ENCODE measurements at places on chromosomes 12 and 14.

DNA sequence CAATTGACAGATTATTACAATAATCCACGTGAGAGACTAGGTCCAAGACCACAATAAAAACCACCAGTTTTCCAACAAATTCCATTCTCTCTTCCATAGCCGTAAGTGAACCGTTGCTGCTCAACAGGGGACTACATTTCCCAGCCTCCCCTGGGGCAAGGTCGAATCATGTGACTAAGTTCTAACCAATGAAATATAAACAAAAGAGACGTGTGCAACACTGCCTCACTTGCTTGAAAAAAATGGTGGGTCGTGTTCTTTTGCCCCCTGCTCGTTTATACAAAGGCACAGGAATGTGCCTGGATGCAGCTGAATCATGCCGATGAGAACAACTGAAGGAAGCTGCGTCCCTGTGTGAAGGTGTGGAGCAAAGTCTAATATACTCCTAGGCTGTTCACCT, 51.1 kb downstream of the HSPB8 start:
- no peak for DNase-seq

DNA sequence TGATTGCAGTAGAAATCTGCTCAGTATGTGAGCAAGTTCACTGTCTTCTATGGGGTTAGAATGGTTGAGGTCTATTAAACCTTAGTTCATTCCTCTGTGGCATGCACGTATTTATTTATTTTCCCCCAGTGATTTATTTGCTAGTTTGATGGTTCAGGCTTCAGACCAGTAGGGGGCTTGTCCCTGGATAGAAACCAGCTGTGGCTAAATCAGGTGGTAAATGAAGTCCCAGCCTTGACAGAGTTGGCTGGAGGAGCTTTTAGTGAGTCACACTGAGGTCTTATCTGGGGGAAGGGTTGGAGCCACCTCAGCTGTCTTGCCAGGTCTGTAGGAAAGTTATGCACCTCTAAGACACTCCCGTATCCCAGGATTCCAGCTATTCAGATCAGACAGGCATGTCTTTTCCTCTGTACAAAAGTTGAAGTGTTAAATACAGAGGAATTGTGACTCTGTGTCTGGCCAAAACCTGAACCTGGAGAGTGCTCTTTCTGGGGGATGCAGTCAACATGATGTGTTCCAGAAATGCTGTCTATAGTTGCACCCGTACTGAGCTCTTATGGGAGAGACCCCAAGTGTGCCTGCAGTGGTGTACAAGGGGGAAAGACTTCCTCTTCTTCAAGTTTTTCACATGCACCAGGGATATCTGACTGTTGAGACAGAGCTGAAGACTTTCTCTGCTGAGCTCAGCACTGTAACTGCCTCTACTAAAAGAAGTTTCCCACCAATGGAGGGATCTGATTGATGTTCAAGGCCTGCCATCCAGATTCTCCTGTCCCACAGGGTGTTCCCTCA, 1322.1 kb downstream of the TMEM121 start:
- DNase-seq = no peak

DNA sequence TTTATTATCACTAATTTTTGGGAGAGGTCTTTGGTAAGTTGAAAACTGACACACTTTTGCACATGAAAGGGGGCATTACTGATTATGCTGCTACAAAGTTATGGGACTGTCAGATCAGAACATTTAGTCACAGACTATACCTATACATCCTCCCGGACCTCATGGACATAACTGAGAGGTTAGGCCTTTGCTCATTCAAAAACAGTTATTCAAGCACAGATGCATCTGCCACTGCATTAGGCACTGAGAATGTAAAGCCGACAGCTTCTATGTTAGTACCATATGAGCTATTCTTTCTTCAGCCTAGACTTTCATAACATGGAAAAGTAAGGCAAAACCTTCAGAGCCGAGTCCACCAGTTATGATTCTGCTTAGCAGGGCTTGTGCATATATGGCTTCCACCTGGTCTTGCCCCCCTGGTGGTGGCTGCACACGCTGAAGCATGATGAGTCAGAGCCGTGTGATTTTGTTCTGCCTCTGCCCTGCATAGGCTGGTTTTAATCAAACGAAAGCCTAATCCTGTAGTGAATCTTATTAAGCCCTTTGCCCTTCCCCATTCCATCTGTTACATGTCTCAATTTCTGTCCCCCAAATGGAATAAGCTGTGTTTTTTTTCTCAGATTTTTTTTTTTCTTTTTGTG, 21.8 kb upstream of the RNU6-8 start:
- no peak for DNase-seq

- DNase-seq = no peak
Measured at GRCh38 chr12:131828671-131829355, 620 bp downstream of the MMP17 start.

- no peak for DNase-seq
Measured at GRCh38 chr14:81276073-81277069, 55.6 kb upstream of the GTF2A1 start.

- no peak for DNase-seq
Measured at GRCh38 chr14:31326111-31326510, 94.2 kb downstream of the HEATR5A start.

- no peak for DNase-seq
Measured at GRCh38 chr12:122955156-122955555, 11.1 kb downstream of the ABCB9 start.

DNA sequence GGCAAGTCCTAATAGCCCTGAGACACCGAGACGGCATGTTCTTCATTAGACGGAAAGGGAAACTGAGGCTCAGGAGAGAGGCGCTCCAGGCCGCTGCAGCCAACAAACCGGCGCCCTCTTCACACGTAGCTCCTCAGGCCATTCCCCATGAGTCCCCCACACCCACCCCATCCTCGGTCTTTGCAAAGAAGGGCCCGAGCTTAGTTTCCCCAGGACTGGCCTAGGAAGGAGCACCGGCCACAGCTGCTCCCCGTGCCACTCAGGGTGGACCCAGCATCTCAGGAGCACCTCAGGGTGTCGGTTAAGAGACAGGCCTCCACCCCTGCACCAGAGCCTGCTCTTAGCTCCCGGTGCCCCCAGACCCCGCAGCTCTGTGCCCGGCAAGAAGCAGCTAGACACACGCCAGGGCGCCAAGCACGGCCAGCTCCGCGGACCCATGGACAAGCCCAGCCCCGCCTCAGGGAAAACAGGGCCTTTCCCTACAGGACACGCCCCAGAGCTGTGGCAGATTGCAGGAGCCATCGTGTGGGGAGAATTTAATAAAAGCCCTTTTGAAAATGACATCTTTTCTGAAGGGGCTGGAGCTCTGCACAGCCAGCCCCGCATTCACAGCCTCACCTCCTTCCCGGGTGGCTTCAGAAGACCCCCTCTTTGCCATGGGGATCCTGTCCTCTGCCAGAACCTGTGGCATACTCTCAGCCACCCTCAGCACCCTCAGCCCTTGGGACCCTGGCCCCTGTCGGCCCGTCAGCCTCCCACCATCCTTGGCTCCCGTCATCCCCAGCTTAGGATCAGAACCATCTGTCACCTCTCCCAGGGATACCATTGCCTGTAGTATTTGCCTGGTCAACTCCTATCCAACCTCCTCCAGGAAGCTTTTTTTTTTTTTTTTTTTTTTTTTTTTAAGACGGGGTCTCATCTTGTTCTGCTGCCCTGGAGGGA, 59.7 kb downstream of the LGMN start:
- no peak for DNase-seq

GRCh38 chr12:64912516-64913255, 88.2 kb downstream of the TBC1D30 start:
- DNase-seq = no peak
